ENCODE measurements at places on chromosomes 4 and X.
A peak's percentile ranks its signal among the peaks of the same experiment; 100 is the strongest.

DNA sequence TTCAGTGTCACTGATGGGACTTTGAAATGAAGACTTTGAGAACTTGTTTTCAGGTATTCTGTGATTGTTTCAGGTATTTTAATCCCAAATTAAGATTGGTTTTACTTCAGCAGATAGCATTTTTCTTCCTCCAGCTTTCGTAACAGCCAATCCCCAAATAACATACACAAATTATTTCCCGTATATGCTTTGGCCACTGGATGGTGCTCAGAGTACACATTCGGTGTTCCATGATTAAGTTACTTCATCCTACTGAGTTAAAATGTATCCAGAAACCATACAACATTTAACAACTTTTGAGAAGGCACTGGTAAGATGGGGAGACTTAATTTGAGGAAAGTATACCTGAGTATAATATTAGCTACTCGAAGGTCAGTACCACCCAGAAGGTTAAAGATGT, 233.4 kb upstream of the FAM47A start:
- no peak for DNase-seq

DNA sequence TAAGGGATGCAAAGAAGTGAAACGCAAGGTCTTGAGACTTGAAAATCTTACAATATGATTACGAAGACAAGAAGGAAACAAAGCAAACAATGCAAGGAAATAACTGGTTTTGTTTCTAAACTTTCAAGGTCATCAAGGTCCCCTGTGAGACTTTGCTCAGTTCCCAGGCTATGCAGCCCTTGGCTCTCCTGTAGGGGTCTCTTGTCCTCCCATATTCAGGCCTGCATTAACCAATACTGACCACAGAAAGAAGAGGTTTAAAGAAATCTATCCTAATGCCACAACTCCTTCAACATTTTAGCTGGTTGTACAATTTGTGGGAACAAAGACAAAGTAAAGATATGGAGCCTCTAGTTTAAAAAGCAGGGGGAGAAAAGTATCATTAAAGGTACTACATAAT, 209.2 kb downstream of the LHFPL1 start:
- DNase-seq = no peak

- DNase-seq = no peak
Observed at GRCh38 chr4:105191621-105192210, 45.0 kb downstream of the TET2 start.

DNA sequence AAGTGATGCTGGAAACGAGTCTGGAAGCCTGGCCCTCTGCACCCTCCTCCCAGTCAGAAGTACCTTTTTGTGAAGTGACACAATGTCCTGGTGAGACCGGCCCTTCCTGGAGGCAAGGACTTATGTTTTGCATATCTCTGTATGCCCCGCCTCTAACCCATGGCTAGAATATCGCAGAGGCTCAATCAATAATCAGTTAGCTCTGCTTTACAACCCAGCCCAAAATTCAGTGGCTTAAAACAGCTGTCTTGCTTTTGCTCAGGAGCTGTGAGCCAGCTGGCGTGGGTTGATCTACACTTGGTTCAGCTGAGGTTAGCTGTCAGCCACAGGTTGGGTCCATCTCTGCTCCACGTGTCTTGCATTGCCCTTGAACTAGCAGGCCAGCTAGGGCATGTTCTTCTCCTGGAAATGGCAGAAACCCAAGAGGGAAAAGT, 98.8 kb upstream of the METTL14 start:
- DNase-seq = no peak

GRCh38 chr4:6334203-6334887, 64.7 kb downstream of the WFS1 start:
- no peak for DNase-seq

DNA sequence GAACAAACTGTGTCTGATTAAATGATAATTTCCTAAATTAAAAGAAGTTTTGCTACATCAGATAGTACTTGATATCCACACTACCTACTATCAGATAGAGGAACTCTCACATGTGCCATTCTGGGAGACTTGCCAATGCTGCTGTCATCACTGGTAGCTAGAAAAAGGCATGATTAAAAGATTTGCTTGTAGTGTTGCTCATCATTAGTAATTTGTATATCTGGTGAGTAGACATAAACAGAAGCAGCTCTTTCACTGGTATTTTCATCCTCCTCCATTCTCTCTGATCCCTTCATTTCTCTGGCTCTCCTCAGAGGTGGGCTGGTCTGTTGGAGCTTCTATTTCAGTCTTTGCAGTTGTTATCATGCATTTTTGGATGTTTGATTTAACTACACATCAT, 56.0 kb downstream of the SPRY1 start:
- peak; percentile 65 for DNase-seq

GRCh38 chrX:135984791-135985156, 461 bp upstream of the SLC9A6 start:
- no peak for DNase-seq

GRCh38 chrX:24190500-24191156, 41.1 kb downstream of the ZFX start:
- no peak for DNase-seq

DNA sequence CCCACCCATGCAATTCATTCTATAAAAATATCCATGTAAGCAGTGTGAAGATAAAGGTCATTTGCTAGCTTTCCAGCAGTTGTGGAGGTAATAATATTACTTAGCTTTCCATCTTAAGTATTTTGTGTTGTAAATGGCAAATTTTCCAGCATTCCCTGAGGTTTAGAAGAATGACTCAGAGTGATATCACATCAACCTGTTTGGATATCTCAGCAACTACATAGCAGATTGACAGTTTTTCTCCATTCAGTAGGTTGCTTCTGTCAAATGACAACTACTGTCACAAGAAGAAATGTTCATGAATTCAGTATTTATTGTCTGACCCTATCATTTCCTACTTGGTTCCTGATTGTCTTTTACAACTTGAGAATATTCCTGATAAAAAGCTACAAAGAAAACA, 434.9 kb upstream of the GALNTL6 start:
- no peak for DNase-seq

DNA sequence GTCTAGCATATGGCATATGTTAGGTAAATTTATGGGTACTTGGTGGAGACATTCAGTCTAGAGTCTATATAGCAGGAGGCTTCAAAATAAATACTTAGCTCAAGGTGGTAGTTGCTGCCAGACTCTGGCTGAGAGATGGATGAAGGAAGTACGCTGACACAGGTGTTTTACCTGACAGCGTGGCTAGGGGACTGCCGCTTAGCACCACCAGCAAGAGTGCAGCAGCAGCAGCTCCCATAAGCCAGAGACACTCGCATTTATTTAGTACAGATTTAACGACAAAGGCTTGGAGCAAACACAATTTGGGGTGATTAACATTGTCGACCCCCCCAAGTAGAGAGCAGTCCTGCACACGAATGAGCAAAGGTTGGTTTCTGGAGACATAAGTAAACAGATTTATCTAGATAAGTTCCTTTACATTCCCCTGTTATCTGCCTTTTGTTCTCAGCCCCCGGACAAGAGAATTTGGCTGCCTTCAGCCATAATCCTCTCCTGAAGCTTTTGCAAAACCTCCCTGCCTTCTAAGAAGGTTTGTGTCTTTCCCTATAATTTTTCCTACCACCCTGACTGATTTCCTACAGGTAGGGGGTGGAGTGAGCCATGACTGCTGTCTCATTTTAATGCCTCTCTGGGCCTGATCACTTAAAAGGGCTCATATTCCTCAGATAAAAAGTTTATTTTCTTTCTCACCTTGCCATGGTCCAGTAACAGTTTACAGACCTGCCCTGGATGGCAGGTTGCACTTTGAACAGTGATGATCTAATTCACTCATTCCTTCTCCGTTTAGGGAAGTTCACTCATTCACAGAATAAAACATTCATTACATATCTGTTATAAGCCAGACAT, 64.6 kb downstream of the RHOH start:
- no peak for DNase-seq
